Spinal cord (tissue), 10 donors: ENCODE measurements at places on chromosomes 2 and 18.

- peak; percentile 33 for DNase-seq
Measured at GRCh38 chr2:44342854-44343253, 18.4 kb downstream of the PREPL start.

- DNase-seq = no peak
Measured at GRCh38 chr18:3305354-3305762, 43.4 kb downstream of the MYL12B start.

DNA sequence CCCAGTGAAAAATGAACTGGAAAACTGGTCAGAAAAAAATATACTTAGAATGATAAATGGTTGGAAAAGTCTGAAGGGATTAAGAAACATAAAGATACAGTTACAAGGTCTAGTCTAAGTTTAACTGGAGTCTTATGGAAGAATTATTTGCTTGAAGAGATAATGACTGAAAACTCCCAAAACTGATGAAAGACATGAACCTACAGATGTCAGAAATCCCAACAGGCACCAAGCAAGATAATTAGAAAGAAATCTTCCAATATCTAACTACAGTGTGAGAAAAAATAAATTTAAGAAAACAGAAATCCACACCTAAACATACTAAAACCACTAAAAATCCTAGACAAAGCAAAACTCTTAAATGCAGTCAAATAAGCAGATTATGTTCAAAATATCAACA is 19.4 kb downstream of the SS18 start:
- no peak for DNase-seq

DNA sequence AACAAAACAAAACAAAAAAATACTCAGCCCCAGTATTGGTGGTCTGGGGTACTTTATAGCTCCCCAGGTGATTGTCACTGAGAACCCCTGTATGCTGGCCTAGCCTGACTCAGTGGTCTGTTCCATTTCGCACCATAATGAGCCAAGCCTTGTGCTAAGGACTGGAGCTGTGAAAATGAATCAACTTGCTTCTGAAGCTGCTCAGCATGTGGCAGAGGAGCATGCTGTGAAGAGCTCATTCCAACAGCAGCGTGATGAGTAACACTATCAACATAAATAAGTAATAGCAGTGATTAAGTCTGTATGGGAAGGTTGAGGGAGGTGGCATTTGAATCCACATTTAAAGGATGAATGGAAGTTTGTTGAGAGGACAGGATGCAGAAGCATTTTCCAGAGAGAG is 67.2 kb upstream of the ATL2 start:
- no peak for DNase-seq

DNA sequence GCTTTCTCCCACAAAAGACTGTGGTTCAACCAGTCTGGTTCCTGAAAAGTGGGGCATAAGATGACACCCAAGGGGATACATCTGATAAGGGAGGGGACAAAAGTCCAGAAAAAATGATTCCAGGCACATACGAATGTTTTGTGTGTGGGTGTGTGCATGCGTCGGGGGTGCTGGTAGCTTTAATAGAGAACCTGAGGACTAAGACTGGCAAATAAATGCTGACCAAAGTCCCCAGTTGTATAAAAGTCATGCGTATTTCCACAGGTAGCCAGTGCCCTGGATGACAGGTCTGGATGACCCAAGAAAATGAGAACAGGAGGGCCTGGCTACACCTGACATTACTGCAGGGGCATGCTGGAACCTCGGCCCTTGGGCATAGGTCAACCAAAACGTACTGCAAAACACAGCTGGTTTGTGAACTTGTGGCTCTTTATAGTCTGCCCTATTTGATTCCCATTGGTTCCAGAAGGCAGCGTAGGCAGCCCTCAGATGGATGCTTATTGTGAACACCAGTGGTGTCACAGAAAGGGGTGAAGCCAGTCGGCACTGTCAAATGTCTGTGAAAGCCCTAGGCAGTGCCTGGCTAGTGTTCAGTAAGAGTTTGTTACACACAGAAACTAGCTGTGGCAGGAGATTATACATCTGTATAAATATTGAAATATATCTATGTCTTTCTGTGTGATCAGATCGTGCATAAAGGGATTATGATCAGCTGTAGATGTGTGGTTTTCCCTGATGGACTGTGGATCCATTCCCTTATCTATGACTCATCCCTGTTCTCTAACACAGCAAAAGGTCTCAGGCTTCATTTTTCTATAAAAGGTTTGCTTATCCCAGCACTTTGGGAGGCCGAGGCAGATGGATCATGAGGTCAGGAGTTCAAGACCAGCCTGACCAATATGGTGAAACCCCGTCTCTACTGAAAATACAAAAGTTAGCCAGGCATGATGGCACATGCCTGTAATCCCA is 58.3 kb downstream of the INSIG2 start:
- DNase-seq = no peak

- DNase-seq = no peak
Measured at GRCh38 chr2:81648806-81649205, 1344.3 kb upstream of the LRRTM1 start.

DNA sequence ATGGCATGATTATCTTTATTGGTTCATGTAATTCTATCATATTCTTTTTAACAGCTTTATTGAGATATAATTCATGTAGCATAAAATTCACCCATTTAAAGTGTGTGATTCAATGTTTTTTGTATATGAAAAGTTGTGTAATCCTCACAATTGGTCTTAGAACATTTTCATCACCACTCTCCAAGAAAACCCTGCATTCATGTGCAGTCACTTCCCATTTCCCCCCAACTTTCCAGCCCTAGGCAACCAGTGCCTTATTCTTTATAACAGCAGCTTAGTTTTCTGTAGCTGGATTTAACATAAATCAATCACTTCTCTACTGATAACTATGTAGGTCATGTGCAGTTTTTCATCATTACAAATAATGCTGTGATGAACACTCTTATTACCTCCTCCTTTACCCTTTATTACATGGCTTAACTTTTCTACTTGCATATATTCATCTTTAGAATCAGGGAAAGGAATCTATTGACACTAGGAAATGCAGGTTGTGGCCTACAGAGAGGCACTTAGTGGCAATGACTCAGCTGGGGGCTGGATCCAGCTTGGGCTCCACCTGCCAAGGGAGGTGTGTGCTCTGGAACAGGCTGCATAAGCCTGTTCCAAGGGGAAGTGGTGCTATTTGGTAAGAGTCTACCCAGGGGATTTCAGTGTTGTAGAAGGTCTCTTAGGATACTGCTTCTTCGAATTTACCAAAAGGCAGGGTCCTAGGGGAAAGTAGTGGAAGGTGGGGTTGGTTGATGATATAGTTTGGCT is 89.1 kb downstream of the ETAA1 start:
- DNase-seq = no peak
